ENCODE measurements at places on chromosomes 3 and 15.

DNA sequence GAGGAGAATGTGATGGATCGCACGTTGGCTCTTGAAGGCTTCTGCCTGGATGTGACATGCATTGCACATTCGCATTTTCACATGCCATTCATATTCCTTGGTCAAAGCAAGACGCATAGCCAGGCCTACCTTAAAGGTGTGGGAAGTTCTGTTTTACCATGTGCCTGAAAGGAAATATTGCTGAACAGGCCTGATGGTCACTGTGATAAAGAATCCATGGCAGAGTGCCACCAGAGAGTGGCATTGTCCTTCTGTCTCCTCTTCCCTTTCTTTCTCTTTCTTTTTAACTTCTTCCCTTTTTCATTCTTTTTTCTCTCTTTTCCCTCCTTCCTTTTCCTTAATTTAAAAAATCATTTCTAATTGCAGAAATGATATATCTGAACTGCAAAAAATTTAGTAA lies 15.9 kb upstream of the MITF start:
- DNase-seq = no peak

GRCh38 chr15:51621155-51621765 lies 1.3 kb downstream of the DMXL2 start:
- DNase-seq = no peak

GRCh38 chr15:37984368-37984767 lies 49.9 kb downstream of the TMCO5A start:
- no peak for DNase-seq

DNA sequence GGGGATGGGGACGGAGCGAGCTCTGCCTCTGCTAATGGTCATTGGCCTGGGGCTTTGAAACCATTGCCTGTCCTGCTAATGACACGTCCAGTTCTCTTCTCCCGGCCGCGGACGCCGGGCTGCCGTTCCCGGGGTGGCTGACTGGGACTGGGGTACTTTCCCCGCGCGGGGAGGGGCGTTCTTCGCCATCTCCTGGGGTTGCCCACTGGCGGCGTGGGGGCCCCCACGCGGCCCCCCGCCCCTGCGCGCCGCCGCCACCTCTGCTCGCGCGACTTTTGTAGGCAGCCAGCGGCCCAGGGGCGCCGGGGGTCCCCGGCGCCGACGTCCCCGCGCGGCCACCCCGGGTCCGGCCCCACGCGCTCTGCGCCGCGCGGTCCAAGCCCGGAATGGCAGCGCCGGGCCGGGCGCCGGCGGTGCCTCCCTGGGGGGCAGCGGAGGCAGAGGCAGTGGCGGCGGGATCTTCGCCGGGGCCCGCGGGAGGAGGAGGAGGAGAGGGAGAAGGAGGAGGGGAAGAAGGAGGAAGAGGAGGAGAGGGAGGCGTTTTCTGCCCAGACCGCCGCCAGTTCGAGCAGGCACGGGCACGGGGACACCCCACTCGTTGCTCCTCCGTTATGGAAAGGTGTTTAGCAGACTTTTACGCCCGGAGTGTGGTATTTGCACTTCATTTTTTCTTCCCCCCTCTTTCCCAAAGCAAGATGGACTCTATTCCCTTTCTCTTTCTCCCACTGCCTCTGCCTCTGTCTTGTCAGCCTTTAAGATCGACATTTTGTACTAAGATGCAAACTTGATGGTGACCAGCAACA lies 2.3 kb downstream of the BBX start:
- DNase-seq = peak; percentile 48
